ENCODE measurements at places on chromosomes 2 and 18.

DNA sequence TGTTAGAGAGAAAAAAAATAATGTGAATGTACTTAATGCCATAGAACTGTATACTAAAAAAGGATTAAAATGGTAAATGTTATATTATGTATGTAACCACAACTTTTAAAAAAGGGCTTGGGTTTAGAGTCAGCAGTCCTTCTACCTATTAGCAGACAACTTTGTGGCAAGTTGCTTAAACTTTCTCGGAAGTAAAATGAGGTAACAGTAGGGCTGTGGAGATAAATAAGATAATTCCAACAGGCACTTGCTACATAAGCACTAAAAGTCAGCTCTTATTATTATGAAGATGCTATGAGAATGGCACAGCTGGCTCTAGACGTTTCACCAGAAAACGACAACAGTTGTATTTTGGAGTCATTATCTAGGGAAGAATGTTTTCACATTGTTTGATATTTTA lies 31.3 kb downstream of the AAK1 start:
- DNase-seq: no peak

DNA sequence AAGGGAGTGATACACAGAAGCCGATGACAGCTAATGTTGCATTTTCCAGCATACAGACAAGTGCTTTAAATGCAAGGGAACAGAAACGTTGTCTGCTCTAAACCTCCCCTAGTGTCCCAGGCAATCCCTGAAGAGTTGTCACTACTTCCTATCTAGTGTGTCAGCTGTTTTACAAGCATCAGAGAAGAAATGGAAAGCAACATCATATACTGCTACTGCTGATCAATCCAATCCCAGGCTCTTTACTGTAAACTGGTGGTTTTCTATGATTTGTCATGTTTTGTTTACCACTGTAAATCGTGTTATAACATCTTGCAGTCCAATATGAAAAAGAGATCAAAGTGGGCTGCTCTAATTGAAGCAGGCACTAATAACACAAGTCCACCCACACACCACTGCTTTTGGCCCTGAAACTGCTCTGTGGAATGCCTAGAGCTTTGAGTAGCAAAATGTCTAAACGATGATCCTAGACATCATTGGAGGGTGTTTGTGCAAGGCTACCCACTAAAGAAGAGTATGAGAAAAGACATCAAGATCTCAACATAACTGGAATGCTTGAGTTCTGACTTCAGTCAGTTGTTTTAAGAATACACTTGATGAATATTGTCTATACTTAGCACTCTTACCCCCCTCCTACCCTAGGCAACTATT lies 18.1 kb upstream of the ROCK1 start:
- DNase-seq: no peak

DNA sequence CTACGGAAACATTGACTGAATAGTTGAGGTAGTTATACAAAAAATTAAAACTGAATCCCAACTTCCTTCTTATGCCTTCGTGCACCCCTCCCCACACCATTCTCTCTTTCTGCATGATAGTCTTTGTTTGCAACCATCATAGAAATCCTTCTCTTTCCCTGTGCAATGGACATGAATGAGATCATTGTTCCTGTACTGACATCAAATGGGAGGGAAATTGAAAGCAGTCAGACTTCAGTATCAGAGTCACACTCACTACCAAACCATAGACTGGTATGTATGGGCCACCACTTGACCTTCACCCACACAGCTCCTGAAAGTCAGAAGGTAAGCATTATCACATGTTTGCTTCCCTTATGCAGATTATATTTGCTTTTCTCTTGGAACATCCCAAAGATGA lies 782.8 kb downstream of the BCL11A start:
- no peak for DNase-seq

GRCh38 chr2:175007510-175007909 lies 2.3 kb upstream of the CHN1 start:
- no peak for DNase-seq

DNA sequence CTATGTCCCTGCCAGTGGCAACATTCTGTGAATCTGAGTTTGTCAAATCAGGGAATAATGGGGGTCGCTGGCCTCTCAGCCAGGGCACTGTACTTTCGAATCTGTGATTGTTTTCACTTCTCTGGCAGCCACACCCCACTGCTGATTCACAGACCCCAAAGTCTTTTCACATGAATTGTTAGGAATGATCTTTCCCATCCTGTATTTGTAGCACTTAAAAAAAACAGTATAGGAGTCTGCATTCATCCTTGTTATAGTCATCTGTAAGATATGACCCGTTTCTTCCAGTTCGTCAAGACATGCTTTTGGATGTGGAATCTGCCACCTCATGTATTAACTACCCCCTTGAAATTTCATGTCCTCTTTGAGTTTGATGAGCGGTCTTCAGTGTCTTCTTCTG lies 928 bp downstream of the NAGK start:
- DNase-seq: no peak

Data from stimulated activated CD4-positive, alpha-beta T cell treated with anti-CD3 and anti-CD28 coated beads, Interleukin-12 subunit alpha, Interleukin-12 subunit beta, amount 100 ng/mL, for 4 hours (primary cell).